ENCODE measurements at places on chromosomes 2 and 18. TPM values are rescaled to one million over a fixed set of nuclear protein-coding genes. Genes with fewer than 3 reads are reported as not detected.

EML6 gene
- 47.2 TPM for total RNA-seq

GRCh38 chr18:42780171-42780570 lies 335.3 kb downstream of the RIT2 start:
- DNase-seq: no peak

ACTR3 gene
- 249 TPM for total RNA-seq

GRCh38 chr2:59171019-59171418 lies 929.9 kb upstream of the FANCL start:
- no peak for DNase-seq

IL37 gene
- total RNA-seq: not detected

- DNase-seq: no peak
Measured at GRCh38 chr2:240398661-240399267, 36.7 kb upstream of the GPC1 start.

KIAA2012 gene
- total RNA-seq: not detected

GRCh38 chr18:2111456-2111855 lies 459.8 kb downstream of the METTL4 start:
- no peak for DNase-seq

DNA sequence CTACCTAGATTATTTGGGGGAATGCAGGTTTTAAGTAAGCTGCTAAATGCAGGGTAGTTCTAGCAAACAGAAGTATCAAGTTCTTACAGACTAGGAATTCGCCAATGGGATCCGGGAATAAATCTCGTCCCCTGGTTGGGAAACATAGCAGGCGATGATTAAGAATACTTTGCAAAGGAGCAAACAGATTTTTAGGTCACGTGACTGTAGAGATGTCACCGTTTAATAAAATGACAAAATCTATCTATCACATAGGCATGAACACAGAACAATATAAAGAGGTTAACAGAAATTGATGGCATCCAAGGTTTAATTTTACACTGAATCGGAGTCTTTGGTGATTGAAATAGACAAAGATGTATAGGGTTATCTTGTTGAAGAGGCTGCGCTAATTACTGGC lies 664.1 kb downstream of the BCL11A start:
- DNase-seq: no peak

GRCh38 chr18:23537274-23537673 lies 34.0 kb downstream of the RMC1 start:
- no peak for DNase-seq

DNA sequence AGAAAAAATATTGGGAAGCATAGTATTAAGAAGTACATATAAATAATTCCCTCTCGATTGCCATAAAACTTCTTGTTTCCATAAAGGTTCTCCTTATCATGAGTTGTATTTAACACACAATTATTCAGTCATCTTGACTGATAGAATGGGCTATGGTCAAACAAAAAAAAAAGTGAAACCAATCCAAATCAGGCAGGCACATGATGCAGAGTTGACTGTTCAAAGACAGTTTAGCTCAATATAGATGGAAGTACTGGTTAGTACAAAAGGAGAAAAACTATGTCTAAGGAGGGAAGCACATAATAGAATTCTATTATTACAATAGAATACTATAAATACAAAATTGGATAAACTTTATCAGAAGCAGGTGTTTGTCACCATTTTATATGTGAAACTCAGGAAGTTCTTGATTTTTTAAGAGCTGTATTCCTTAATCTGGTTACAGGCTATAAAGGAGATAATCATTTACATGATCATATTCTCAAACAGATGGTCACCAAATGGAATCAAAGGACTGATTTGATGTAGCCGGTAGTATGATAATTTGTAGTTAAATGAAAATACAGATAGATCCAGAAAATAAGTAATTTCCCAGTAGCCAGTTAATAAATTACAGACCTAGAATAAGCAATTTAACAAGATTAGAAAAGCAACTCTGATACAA lies 18.2 kb upstream of the CALCRL start:
- DNase-seq: no peak

BCL11A gene
- total RNA-seq: 383 TPM

EIPR1 gene
- 31.8 TPM for total RNA-seq

DNA sequence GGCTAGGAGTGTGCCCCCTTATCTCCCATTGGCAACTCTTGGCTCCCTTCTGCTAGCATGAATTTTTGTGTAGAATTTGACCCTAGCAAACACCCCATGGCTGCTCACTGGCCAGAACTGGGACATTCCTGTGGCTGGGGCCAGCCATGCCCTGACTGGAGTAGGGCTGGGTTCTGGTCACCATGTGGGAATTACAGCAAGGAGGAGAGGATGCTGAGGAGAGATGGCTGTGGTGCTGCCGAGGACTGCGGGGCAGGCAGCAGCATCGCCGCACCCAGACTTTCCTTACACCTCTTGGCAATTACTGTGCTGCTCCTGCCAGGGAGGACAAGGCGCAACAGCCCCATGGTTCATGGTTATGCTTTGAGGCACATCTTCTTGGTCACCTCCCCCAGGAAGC lies 12.7 kb downstream of the KCNF1 start:
- no peak for DNase-seq

TCF7L1 gene
- 0.67 TPM for total RNA-seq

MATN3 gene
- total RNA-seq: not detected

REG3G gene
- not detected for total RNA-seq

TCF23 gene
- 0.10 TPM for total RNA-seq

GRCh38 chr2:237041231-237041630 lies 44.5 kb upstream of the COPS8 start:
- DNase-seq: no peak

C1QL2 gene
- not detected for total RNA-seq

GRCh38 chr2:208315081-208315788 lies 49.2 kb downstream of the PIKFYVE start:
- peak; percentile 65 for DNase-seq

SCN7A gene
- not detected for total RNA-seq

C2orf80 gene
- not detected for total RNA-seq

DNA sequence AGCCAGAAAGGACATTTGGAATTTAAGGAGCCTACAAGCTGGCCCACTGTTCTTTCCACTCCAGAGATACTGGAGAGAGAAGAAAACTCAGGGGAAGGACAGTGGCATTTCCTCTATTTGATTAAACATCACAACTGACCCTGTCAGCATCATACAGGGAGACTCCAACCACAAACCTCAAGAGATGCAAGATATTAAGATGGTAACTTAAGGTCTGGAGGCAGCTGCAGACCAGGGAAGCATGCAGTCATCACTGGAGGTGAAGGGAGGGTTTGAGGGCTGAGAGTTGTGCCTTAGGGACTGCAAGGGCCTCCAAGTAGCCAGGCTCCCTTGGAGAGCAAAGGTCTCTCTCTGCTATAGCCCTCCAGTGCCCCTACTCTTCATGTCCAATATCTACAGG lies 67.4 kb downstream of the RNF152 start:
- no peak for DNase-seq

DNA sequence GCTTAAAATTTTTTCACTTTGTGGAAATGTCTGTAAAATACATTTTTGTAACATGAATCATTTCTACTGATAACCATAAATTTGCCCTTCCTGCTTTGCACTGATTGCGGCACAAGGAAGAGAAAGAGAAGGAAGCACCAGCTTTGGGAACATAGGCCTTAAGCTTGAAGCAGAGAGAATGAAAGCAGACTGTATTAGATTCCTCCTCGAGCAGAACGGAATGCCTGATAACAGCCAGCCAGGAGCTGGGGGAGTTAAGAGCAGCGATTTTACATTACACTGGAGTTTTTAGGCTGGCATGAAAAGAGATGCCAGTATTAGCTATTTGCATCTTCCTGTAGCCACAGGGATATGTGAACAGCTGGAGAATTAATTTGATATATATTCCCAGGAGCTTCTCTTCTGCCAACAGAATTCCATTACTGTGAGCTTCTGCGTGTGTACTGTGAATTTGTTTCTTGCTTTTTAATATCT lies 33.5 kb downstream of the CRIM1 start:
- no peak for DNase-seq

DNA sequence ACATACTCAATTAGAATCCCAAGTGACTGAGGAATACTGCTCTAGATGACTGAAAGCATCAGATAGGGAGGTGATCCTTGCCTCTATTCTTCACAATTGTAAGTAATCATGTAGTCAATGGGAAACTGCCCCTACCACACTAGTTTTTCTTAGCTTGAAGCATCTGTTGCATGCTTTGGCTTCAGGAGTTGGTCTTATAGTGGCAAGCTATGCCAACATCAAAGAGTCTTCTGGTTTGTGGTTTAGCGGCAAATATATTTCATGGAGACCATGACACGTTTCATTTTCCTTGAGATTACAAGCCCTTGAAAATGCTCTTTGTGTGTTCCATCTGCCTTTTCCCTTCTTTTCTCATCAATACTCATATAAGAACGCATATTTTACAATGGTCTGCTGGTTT lies 12.9 kb downstream of the DCC start:
- DNase-seq: no peak

DNA sequence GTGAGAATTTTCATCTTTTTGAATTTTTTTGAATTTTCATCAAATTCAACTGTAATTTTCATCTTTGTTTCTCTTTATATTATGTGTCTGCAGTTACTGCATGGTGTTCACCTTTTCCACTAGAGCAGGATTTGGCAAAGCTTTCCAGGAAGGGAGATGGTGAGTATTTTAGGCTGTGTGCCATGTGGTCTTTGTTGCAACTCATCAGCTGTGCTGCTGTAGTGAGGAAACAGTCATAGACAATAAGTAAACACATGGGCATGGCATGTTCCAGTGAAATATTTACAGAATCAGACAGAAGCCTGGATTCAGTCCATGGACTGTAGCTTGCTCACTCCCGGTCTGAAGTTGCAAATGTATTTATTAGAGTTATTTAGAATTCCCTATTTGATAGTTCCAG lies 120.4 kb downstream of the DCDC2C start:
- DNase-seq: no peak

GRCh38 chr2:159933727-159934049 lies 128.7 kb downstream of the PLA2R1 start:
- peak; percentile 48 for DNase-seq

OST4 gene
- total RNA-seq: 195 TPM

- DNase-seq: no peak
Measured at GRCh38 chr2:13876491-13877037, 756.0 kb upstream of the LRATD1 start.

- no peak for DNase-seq
Measured at GRCh38 chr2:144156736-144157640, 362.9 kb downstream of the ZEB2 start.

DNA sequence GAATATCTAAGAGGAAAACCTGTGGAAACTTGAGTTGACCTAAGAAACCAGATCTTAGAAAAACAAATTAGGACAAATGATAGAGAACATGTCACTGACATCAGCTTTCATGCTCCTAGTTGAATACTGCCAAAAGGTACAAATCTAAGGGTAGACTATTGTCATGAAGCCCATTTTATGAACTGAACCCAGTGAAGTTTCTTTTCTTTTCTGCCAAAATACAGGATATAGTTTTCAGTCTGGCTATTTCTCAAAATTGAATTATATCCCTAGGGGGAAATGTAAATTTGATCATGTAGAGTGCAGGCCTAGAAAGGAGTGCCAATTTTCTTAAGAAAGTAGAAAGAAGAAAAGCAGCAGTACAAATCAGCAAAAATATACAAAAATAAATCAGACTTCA lies 46.6 kb downstream of the FSIP2 start:
- no peak for DNase-seq

ABCB11 gene
- not detected for total RNA-seq

CTIF gene
- total RNA-seq: 14.5 TPM

SALL3 gene
- not detected for total RNA-seq

DNA sequence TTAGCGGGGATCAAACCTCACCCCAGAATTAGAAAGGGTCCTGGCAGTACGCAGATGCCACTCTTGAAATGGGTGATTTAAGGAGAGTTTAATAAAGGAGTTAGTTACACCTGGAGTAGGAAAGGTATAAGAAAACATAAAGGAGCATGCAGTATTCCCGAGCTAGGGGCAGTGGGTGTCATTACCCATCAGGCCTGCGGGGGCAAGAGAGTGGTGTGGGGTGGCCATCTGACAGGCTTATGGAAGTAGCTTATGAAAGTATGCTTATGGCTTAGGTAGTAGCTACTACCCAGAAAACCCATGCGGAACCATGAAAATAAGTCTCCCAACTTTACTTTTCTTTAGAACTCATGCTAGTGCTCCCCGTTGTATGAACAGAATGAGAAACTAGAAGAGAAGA lies 568.9 kb upstream of the ACVR2A start:
- DNase-seq: no peak

GRCh38 chr2:145638675-145639074 lies 1118.8 kb upstream of the ZEB2 start:
- peak; percentile 34 for DNase-seq

PCGF1 gene
- total RNA-seq: 40.1 TPM

- peak; percentile 54 for DNase-seq
Measured at GRCh38 chr2:17912266-17912691, 33.8 kb downstream of the KCNS3 start.

GRCh38 chr2:111239581-111240249 lies 119.0 kb downstream of the BCL2L11 start:
- no peak for DNase-seq

SKA1 gene
- 0.66 TPM for total RNA-seq

RIT2 gene
- not detected for total RNA-seq

CTAGE1 gene
- total RNA-seq: not detected

All from B cell (primary cell).